ENCODE measurements at places on chromosomes 11 and 22.

GRCh38 chr22:38645430-38645829 lies 10.8 kb downstream of the FAM227A start:
- DNase-seq: no peak

GRCh38 chr11:71496421-71496820 lies 30.6 kb upstream of the KRTAP5-7 start:
- DNase-seq: no peak

DNA sequence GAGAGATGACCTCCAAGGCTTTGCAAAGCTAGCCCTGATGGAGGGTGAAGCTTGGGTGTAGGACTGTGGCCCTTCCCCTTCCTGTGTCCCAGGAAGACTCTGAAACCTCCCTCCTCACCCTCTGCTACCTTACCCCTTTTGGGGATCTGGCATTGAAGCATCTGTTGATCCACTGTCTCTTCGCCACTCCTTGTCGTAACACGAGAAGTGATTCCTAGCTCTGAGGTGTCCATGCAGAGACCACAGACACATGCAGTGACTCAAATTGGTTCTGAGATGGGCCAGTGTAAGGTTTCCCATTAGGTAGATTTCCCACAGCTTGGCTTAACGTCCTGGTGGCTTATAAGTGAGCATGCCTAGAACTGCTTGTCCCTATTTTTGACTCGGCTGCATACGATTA lies 101.4 kb downstream of the ZBTB16 start:
- DNase-seq: no peak

DNA sequence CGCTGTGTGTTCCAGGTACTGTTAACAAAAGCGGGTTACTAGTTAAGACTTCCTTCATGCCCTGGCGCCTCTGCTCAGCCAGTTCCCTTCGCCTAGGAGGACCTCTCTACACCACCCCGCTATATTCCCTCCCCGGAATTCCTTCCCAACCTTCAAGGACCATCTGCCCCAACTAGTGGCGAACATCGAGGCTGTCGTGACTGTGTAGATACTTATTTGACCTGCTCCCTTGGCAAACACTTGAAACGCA lies 450 bp upstream of the BCL2L13 start:
- no peak for DNase-seq

- no peak for DNase-seq
Measured at GRCh38 chr11:112497826-112498225, 237.2 kb upstream of the PLET1 start.

DNA sequence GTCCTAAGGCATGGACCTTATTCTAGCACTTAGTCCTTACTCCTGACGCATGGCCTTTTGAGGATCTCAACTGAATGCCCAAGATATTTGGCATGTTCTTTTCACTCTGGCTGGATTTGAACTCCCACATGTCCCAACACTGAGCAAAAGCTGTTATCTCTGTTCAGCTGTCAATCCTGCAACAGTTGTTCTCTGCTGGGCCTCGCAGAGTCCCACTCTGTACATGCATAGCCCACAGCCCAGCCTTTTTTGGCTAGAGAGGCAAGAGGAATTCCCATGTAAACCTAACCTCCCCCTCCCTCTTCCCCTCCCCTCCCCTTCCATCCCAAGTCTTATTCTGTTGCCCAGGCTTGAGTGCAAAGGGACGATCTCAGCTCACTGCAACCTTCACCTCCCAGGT lies 21.8 kb upstream of the DRG1 start:
- DNase-seq: no peak

- no peak for DNase-seq
Measured at GRCh38 chr11:32852207-32852606, 22.5 kb downstream of the PRRG4 start.

DNA sequence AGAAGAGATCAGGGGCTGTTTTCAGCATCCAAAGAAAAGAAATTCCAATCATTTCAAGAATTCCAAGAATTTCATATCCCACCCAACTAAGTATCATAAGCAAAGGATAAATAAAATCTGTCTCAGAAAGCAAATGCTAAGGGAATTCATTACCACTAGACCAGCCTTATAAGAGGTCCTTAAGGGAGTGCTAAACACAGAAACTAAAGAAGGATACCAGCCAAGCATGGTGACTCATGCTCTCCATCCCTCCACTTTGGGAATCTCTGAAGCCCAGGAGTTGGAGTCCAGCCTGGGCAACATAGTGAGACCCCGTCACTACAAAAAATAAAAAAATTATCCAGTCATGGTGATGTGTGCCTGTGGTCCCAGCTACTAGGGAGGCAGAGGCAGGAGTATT lies 17.8 kb downstream of the FADD start:
- DNase-seq: no peak

- DNase-seq: no peak
Measured at GRCh38 chr11:125978778-125979407, 33.0 kb downstream of the VSIG10L2 start.

- no peak for DNase-seq
Measured at GRCh38 chr11:1006762-1007161, 29.8 kb downstream of the MUC6 start.

DNA sequence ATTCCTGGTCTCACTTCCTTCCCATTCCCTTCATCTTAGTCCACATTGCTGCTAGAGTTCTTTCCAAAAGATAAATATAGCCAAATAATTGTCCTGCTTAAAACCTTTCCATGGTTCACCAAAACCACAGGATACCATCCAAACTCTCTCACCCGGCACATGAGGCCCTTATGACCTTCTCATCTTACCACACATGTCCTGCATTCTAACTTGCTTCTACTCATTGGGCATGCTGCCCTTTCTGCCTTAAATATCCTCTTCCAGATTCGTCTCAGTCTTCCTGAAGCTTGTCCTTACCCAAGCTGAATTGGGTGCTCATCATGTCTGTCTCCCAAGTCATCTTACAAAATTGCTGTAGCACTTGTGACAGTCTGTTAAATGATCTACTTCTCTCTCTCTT lies 114.9 kb downstream of the MPPED2 start:
- DNase-seq: no peak

GRCh38 chr11:3220521-3221407 lies 2.2 kb upstream of the MRGPRG start:
- DNase-seq: peak; percentile 20

GRCh38 chr11:79150966-79151365 lies 289.9 kb downstream of the TENM4 start:
- DNase-seq: no peak

GRCh38 chr22:46864314-46865051 lies 102.0 kb downstream of the TBC1D22A start:
- no peak for DNase-seq

DNA sequence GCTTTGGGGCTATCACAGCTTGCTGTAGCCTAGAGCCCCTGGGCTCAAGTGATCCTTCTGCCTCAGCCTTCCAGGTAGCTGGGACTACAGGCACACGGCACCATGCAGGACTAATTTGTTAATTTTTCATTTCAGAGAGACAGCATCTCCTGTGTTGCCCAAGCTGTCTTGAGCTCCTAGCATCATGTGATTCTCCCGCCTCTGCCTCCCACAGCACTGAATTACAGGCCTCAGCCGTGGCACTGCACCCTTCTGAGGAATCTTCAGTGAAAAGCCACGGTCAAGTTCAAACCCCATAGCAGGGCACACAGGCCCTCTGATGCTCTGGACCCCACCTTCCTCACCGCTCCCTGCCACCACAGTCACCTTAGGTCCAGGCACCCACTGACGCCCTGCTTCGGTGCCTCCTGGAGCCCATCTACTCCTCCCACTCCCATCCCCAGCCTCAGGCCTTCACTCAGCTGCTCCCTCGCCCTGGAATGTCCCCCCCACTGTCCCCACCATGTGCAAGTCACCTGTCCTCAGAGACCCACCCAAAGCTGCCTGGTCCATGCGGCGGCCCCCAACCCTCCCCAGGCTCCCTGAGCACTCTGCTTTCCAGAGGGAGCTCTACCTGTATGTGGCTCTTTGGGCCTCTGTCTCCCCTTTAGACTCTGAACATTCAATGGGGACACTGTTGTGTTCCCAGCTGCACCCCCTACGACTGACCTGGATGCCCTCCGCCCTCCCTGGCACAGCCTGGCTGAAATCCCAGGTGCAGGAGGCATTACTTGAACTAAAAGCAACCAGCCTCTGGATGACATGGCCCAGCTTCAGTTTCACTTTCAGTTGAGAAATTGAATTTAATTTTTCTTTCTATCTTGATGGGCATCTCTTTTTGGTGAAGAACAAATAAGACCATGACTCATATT lies 1.6 kb downstream of the APOL2 start:
- DNase-seq: no peak

- DNase-seq: no peak
Measured at GRCh38 chr11:20873054-20873453, 203.7 kb downstream of the NELL1 start.

GRCh38 chr11:43969543-43969942 lies 27.1 kb downstream of the C11orf96 start:
- no peak for DNase-seq

DNA sequence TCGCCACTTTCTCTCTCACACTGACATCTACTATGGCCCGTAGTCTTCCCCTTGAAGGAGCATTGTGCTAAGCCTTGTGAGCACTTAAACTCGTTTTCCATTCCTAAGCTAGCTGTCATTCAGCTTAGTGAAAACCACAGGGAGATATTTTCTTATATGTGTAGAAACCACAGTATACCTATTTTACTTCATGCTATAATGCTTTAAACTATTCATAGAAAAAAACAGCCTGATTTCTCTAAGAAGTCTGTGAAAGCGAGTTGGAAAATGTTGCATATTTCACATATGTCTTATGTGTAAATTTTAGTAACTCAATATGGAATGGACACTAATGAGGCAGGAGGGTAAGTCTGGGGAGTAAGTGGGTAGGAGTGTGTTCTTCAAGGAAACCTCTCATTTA lies 194.3 kb upstream of the CTSC start:
- DNase-seq: no peak
